ENCODE measurements at places on chromosomes 16 and 17.

- no peak for DNase-seq
Observed at GRCh38 chr17:17004251-17004996, 32.5 kb upstream of the TNFRSF13B start.

- DNase-seq: no peak
Observed at GRCh38 chr16:86824751-86825296, 246.5 kb downstream of the FOXL1 start.

GRCh38 chr17:83071966-83072562 lies 7.3 kb upstream of the METRNL start:
- DNase-seq: no peak

DNA sequence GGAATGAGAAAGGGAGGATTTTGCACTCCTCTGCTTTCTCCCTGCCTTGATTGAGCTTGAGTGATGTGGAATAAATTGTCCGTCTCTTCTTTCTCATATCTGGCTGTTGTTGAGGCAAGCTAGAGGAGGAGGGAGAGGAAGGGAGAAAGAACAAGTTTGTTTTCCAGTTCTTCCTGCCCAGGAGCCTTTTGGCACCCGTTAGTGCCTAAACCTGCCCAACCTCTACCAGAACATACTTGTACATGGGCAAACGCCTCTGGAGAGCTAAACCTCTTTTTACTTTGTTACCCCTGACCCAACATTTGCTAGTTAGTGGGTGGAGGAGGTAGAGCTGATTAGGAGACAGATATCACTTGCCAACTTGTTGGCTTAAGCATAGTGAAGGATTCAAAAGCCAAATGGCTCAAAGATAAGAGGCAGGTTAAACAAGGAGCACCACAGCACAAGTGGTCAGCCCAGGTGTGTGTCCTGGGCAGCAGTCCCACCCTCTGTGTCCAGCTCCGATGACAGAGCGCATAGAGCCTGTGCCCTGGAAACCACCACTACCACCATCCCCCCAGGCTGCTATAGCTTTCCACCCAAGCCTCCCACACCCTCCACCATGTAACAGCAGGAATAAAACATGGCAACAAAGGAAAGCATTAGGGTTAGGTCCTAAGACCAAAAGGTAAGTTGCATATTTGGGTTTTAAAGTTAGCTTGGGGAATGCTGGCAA lies 6.5 kb downstream of the ODF4 start:
- DNase-seq: no peak

DNA sequence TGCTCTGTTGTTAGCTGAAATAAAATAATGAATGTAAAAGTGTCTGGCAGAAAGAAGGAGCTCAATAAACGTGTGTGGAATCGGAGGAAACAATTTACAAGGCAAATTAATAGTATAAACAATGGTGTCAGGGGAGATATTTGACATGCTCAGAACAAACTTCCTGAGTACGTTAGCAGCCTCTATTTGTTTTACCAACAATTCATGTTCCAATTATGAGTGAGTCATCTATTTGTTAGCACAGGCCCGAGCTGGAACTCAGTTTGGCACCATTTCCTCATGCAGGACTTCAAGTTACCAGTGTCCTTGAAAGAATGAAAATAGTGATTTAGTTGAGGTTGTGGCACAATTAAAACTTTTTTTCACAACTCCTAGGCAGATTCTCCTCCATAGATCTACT lies 9.1 kb downstream of the ASIC2 start:
- no peak for DNase-seq

DNA sequence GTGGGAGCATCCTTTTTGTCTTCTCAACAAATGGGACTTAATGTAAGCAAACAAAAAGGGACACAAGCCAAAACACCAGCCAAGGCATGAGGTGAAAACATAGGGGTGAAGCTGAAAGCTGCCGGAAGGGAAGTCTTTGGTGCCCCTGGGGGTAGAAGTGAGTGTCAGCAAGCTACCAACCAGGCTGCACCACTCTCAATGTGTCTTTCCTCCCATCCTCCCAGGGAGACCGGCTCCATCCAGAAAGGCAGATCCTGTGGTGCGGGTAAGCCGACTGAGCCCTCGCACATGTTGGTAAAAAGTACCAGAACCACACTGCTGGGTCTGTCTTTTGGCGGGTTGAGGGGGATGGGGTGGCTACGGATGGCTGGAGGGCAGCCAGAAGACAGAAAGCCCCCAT lies 52.0 kb upstream of the SREBF1 start:
- DNase-seq: no peak

GRCh38 chr17:81365601-81366585 lies 29.4 kb upstream of the BAHCC1 start:
- DNase-seq: no peak

DNA sequence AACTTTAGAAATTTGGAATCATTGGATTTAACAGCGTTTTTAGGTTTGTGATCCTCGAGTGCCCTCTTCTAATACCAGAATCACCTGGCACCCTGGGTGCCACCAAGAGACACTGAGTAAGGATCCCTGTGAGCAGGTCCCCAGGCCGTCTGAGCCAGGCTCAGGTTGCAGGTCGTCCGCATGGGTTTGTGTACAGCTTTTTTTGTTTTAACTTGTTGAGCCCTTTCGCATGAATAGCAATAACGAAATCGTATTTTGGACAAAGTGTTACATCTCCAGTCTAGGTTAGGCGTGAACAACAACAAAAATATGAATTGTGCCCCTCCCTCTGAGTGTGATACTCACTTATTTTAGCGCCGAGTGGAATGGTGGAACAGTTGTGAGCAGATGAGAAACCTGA lies 10.9 kb downstream of the USP10 start:
- no peak for DNase-seq

GRCh38 chr16:49776085-49776595 lies 79.8 kb downstream of the ZNF423 start:
- DNase-seq: no peak

GRCh38 chr17:71522383-71522782 lies 598.4 kb upstream of the SOX9 start:
- no peak for DNase-seq

- DNase-seq: no peak
Observed at GRCh38 chr17:71339206-71339605, 781.6 kb upstream of the SOX9 start.
